ENCODE measurements at places on chromosomes 2 and 18.

- DNase-seq, result no peak
Measured at GRCh38 chr2:210366675-210367080, 51.7 kb upstream of the MYL1 start.

DNA sequence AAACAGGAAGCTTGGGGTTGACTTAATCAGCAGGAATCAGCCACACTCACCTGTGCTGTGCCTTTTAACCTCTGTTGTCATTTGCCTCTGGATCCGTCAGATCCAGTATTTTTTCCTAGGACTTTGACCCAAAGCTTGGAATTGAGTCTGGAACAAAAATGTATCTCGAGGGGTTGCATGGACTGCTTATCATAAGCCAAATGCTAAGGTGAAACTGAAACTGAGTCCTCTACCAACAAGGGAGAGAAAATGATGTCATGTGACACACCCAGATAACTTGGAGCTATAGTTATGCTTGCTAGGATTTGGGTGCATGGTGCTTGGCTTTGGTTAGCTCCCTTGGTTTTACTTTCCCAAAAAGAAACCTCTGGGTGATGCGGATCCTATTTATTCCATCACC, 2158.6 kb upstream of the PIK3C3 start:
- DNase-seq, result no peak

DNA sequence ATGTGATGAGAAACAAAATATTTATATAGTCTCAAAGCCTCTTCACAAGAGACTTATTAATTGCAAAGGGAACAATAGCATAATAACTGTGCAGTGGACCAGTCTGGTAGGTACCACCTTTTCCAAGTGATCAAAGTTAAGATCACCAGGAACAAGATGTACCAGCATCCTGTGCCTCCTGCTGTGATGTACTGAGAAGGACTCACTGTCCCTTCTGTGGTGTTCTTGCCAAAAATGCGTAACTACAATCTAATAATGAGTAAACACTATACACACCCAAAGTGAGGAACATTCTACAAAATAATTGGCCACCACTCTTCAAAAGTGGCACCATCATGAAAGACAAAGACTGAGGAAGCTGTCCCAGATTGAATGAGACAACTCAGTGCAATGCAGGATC, 14.5 kb downstream of the GNLY start:
- DNase-seq, result no peak

GRCh38 chr2:40218679-40219078, 233.2 kb downstream of the SLC8A1 start:
- DNase-seq, result peak; percentile 47

- DNase-seq, result peak; percentile 91
Measured at GRCh38 chr2:10493634-10494281, 45.6 kb upstream of the ODC1 start.

DNA sequence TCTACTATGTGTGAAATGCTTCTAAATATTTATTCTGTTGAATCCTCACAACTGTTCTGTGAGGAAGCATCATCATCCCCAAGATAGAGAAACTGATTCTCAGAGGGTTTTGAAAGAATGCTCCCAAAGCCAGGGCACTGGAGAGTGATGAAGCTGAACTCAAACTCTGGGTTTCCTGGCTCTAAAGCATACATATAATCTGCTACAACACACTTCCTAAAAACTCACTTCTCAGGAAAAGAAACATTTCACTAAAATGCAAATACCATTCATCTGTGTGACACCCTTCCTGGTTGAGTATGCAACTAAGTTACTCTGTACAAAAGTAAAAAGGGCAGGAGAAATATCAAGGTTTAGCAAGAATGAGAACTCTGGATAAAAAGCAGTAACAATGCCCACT, 58.6 kb downstream of the GRB14 start:
- no peak for DNase-seq

DNA sequence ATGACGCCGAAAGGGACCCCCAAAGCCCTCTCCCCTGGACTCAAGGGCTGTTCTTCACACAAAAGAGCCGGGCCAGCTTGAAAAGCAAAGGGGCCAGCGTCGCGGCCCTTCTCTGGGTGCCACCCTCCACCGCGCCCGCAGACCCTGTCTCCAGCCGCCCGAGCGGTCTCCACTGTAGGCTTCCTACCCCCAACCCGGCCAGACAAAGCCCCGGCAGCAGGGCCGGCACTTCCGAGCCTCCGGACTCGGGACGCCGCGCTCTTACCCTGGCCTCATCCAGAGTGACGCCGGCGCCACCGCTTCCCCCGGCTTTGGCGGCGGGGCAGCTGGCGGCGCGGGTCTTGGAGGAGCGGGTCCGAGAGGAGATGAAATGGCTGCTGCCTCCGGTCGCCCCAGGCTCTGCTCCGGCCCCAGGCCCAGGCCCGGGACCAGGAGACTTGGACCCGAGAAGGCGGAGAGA, 603 bp downstream of the ATAD2B start:
- DNase-seq, result no peak

- DNase-seq, result no peak
Measured at GRCh38 chr2:188478724-188479123, 187.1 kb downstream of the GULP1 start.

- DNase-seq, result no peak
Measured at GRCh38 chr2:10864861-10865636, 46.7 kb upstream of the KCNF1 start.

GRCh38 chr2:121038891-121039616, 245.9 kb downstream of the TFCP2L1 start:
- no peak for DNase-seq

- DNase-seq, result no peak
Measured at GRCh38 chr2:201415149-201415548, 36.1 kb downstream of the TRAK2 start.

GRCh38 chr2:223052548-223053483, 826 bp downstream of the KCNE4 start:
- DNase-seq, result peak; percentile 5

DNA sequence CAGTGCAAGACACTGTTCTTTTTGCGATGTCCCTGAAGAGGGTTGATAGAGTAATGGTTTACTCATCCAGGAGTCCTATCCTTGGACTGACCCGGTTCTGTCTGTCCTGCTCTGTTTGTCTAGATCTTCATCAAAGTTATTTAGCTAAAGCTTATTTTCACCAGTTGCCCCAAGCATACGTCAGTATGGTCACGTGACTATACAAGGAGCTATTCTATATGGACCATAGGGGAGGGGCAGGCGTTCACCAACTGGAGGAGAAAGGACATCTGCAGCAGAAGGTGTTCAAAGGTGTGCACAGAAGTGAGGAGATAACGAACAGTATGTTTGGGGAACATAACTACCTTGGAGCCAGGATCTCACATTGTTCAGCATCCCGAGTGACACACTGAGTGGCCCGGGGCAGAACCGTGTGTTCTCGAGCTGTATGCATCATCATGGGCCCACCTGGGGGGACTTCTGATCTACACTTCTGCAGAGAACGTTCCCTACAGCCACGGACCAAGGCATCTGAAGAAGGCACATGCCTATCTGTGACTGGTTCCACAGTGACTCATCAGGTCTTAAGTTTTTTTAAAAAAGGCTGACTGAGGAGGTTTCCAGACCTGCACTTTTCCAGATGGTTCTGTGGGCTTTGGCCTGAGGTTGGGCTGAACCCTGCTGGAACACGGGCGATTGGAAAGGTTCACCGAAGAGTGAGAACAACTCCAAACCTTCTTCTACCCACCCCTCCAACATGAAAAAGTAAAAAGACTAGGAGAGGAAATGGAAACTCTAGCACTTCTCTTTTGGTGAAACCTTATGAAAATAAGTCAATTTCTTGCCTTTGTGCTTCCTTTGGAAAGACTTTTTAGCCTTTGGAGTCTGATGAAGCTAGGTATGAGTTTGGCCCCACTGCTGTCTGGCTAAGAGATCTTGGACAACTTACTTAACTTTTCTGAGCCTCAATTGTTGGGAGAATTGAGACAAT, 68.6 kb upstream of the YWHAQ start:
- DNase-seq, result no peak

GRCh38 chr18:58895385-58895784, 30.7 kb downstream of the ZNF532 start:
- no peak for DNase-seq

DNA sequence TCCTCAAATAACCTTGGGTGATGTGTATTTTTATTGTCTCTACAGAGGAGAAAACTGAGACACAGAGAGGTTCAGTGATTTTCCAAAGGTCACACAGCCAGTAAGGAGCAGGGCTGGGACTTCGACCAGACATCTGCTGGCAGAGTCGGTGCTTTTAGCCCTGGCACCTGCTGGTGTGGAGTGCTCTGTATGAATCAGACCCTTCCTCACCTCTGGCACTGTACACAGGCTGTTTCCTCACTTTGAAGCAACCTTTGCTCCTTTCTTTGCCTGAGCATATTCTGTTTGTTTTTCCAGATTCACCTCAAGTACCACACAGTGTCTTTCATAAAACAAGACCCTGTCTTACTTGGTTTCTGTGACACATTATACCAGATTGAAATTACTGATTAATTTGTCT, 107.9 kb downstream of the DPP10 start:
- DNase-seq, result no peak

DNA sequence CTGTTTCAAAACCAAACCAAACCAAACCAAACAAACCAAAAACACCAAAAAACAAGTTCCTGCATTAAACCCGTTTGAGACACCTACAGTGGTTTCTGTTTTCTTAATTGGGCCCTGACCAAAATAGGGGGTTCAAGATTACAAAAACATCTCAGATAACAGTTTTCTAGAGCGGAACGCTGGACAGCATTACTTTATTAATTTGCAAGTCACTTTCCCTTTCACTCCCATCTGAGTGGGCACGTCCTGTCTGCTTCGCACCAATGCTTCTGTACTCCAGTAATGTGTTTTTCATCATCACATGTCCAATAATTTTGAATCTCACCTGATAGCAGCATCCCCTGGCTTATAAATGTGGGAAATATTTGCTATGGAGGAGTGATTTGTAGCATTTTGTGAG, 11.7 kb upstream of the MYO1B start:
- no peak for DNase-seq

DNA sequence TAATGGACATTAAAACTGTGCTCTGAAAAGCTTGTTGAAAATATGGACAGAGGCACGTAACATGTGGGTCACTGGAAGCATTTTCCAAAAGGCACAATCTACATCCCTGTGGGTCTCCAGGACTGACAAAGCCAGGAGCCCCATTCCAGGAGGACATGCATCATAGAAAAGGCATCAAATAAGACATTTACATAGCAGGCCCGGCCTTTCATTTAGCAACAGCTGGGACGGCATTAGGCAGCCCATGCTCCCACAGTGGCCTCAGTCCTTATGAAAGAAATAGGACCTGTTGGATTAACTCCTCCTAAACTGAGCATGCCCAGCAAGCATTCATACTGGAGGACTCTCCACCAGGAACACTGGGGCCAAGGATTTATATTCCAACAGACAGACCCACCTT, 72.2 kb downstream of the TWIST2 start:
- no peak for DNase-seq

GRCh38 chr2:218485986-218486667, 67.2 kb downstream of the VIL1 start:
- no peak for DNase-seq

- DNase-seq, result no peak
Measured at GRCh38 chr2:152506843-152507242, 171.9 kb downstream of the FMNL2 start.

DNA sequence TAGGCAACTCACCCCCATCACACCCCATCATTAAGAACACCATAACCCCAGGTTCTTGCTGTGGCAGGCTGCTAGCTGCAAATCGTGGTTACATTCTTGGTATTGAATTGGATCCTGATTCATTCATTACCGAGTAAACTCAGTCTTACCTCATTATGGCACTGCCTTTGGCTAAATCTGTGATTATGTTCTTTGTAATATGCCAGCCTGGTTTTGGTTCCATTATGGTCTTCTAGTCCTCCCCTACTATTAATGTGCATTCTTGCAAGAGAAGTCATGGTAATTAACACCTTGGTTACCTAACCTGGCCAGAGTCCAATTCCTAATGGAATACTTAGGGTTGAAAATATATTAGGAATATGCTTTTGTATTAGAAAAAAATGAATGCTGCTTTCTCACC, 258.9 kb upstream of the APCDD1 start:
- no peak for DNase-seq
